ENCODE measurements at places on chromosomes 13 and 19.

DNA sequence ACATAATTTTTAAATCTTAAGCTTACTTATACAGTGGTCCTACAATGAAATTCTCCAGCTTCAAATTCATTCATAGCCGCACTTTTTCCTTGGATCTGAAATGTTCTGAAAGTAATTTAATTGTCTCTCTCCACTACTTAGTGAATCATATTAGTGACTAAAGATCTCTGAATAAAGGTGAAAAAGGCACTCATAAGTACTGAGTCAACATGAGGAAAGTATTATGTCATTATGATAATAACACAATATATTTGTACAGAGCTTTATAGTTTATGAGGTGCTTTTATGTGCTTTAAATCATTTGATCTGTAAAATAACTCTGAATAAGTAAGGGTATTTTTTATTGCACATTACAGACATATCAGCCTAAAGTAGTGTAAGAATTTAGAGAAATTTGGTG is 628.2 kb upstream of the SLITRK5 start:
- no peak for DNase-seq

- DNase-seq, result peak; percentile 37
Measured at GRCh38 chr19:1295169-1296012, 9.7 kb downstream of the EFNA2 start.

GRCh38 chr19:18339723-18340122 is 675 bp upstream of the PGPEP1 start:
- no peak for DNase-seq

- DNase-seq, result no peak
Measured at GRCh38 chr19:10011974-10012373, 1.3 kb upstream of the RDH8 start.

- DNase-seq, result no peak
Measured at GRCh38 chr19:2977746-2978138, 378 bp downstream of the TLE6 start.

DNA sequence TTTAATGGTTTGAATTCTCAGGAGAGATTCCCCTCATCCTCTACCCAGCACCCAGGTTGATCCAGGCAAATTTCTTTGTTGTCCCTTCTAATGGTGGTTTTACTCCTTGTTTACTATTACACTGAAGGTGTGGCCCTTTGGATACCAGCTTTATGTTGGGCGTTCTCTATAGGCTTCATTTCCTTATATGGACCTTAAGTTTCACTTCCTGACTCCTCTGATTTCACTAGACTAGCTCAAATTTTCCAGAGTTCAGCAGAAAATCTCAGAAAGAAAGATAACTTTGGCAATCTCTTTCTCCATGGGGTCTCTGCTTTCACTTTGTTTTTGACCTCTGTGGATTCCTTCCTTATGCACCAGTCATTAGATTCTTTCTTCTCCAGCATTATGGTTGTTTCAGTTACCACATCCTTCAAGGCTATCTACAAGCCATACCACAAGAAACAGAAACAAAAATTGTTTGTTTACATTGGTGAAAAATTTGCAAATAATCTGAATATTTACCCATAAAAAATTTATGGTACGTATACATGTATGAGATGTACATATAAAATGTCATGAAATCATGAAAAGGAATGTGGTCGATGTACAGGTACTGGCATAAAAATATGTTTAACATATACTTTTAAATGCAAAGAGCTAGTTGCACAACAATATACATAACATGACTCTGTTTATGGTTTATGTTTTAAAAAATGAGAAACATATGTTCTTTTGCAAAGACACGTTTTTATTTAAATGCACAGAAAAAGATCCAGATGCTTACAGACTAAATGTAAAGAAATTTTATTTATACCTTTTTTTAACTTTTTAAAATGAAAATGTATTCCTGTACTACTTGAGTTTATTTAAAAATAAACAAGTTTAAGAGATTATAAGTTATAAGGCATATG is 212.6 kb downstream of the LACC1 start:
- DNase-seq, result no peak

- no peak for DNase-seq
Measured at GRCh38 chr19:33419788-33420130, 46.2 kb downstream of the CEBPG start.

GRCh38 chr19:42596391-42597072 is 1.8 kb upstream of the CEACAM8 start:
- DNase-seq, result peak; percentile 20

GRCh38 chr19:18861917-18862316 is 30.2 kb downstream of the UPF1 start:
- DNase-seq, result no peak

Measured in activated T-cell treated with anti-CD3 and anti-CD28 coated beads for 1 hour (primary cell).